ENCODE measurements at places on chromosomes 2 and 18. TPM values are rescaled to one million over a fixed set of nuclear protein-coding genes. Genes with fewer than 3 reads are reported as not detected.

ADD2 gene
- total RNA-seq, result 8.5 TPM

SLC11A1 gene
- total RNA-seq, result 7.9 TPM

NOP58 gene
- total RNA-seq, result 76.4 TPM

FANCL gene
- 28.2 TPM for total RNA-seq

BAZ2B gene
- 136 TPM for total RNA-seq

UGT1A1 gene
- 0.10 TPM for total RNA-seq

DNA sequence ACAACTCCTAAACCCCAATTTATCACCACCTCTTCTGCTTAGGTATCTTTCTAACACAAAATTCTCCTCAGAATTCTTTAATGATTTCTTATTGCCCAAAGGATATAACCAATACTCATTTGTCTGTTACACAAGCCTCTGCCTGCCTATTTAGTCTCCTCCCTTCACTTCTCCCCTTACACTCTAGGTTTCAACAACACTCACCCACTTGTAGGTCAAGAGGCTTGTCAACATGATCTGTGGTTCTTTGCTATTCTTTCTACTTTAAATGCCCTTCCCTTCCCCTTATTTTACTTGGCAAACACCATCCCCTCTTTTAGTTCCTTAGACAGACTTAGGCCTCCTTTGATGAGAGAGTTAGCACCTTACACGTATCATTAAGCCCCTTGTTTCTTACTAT lies 69.0 kb upstream of the C2orf15 start:
- DNase-seq, result no peak

DNA sequence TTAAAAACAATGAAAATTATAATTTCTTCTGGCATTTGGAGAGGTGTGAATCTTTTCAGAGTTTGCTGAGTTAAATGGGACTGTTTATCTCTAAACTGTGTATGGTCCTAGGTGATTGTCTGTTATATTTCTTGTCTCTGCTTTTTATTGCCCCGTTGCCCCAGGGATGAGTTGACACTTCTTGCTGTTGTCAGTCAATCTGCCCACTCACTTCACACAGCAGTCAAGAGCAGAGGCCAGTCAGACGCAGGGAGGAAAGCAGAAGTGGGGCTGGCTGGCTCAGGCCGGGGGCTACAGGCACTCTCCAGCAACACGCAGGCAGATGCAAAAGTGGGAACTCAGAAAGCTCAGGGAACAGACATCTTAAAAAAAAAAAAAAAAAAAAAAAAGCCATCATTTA lies 365.2 kb downstream of the CLIP4 start:
- DNase-seq, result no peak

GRCh38 chr2:152565884-152566727 lies 151.2 kb downstream of the PRPF40A start:
- no peak for DNase-seq

- DNase-seq, result no peak
Observed at GRCh38 chr2:144972676-144973075, 452.8 kb upstream of the ZEB2 start.

- no peak for DNase-seq
Observed at GRCh38 chr2:121662656-121663055, 13.4 kb upstream of the CLASP1 start.

DNA sequence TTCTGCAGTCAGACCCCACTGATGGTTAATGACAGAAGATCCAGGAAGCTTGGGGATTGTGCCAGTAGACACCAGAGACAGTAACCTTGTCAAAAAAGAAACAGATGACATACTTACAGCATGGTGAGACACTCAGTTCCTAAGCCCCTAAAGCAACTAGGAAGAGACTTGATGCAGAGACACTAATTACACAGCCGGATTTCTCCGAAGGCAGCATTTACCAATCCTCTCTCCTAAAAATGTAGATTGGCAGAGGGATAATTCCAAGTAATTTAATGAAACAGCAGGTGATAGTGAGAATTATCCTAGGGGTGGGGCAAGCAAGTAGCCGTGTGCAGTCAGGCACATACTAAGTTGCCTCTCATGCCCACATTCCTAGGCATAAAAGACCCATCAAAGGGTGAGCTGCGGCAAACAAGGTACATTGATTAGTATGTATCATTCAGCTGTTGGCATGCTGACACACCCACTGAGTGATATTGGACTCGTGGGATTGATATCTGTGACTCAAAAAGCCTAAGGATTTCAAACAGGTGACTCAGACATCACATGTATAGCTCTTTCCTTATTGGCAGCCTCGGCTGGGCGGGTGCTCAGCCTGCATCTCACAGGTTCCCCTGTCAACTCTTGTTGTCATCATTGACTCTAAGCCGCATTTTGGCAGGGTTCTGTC lies 296.7 kb upstream of the ATP5MC3 start:
- DNase-seq, result no peak

GRCh38 chr2:100309973-100310719 lies 12.2 kb downstream of the LONRF2 start:
- no peak for DNase-seq

DNA sequence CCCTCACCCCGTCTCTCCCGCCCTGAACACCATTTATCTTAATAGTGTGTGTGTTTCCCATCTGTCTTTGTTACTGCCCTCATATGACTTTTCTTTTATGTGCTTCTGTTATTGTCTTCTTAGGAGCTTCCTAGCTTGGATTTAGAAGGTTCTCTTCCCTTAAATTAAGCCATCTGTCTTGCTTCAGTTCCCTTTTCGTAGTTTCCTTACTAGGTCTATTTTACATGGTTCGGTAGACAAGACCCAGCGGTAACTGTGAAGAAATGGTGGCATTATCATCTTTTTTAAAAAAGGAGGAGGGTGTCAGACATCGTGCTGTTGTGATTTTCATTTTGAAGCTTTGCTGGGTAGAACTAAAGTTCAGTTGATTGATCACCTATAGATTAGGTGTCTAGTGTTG lies 10.3 kb downstream of the NCK2 start:
- no peak for DNase-seq
